ENCODE measurements at places on chromosomes 16 and 17.

- DNase-seq = no peak
Measured at GRCh38 chr17:41771389-41772206, 14.9 kb downstream of the JUP start.

GRCh38 chr16:73204359-73205152, 156.6 kb upstream of the ZFHX3 start:
- DNase-seq = no peak

GRCh38 chr17:64357191-64357981, 33.3 kb downstream of the PECAM1 start:
- DNase-seq = no peak

DNA sequence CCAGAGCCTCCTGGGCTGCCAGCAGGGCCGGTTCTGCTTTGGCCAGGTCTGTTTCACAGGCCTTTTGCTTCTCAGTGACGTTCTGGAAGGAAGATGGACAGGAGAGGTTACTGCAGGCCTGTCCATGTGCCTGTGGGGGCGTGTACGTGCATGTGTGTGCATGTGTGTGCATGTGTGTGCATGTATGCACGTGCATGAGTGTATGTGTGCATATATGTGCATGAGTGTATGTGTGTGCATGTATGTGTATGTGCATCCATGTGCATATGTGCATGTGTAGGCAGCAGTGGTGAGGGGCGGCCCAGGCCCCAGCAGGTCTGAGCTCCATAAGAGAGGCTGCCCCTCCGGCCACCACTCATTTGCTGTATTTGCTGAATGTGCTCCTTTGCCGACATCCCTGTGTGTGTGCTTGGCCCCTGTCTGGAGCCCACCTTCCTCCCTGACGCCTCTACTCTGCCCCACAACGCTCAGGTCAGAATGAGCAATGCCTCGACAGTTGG, 81.8 kb downstream of the PGS1 start:
- DNase-seq = no peak

DNA sequence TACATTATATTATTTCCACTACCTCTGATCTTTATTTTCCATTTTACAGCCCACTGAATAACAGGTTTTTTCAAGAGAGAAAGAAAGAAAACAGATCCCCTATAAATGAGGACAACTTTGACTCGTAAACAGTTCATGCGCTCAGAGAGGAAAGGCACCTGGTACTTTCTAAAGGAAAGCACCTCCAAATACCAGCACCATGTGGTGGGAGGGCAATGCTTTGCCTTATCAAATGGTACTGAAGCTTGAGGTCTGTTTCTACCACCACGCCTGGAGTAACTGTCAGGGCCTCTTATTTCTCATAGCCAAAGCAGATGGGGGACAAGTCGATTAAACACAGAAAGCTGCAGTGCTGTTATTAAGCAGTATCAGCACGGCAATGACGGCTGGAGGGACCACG, 510.3 kb upstream of the ZFHX3 start:
- DNase-seq = no peak
